Activated CD4-positive, alpha-beta memory T cell treated with anti-CD3 and anti-CD28 coated beads, Interleukin-2, amount 10 ng/mL, durations not matched to agents 7 days and 5 days (primary cell): ENCODE measurements at places on chromosomes 6 and 20. TPM values are rescaled to one million over a fixed set of nuclear protein-coding genes. Genes with fewer than 3 reads are reported as not detected.

DNA sequence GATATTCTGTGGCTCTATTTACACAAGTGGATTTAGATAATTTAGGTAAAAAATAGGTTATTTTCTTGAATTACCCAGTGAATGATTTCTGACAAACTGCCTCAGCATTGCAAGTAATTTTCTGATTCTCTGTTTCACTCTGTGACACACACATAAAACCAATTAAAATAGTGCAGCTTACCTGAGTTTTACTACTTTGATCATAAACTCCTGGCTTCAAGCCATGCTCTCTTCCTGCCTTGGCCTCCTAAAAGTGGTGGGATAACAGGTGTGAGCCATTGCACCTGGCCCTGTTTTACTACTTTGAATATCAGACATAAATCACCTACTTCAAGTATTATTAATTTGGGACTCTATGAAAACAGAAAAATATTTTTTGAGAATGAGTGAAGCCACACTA is 462.9 kb downstream of the ADGRB3 start:
- H3K36me3 ChIP-seq: no peaks in the 10 kb centered on the region
- no peak for DNase-seq
- no peaks in the 10 kb centered on the region for H3K4me1 ChIP-seq
- H3K27ac ChIP-seq: no peak overlapping the region
- no peaks in the 10 kb centered on the region for H3K27me3 ChIP-seq

GRCh38 chr6:154933181-154933827 is 61.8 kb upstream of the TIAM2 start:
- DNase-seq: no peak
- H3K4me3 ChIP-seq: no peak overlapping the region
- H3K36me3 ChIP-seq: no peaks in the 10 kb centered on the region
- H3K27ac ChIP-seq: no peak overlapping the region
- H3K4me1 ChIP-seq: peaks cover 7% of the 10 kb centered on the region
- H3K27me3 ChIP-seq: no peaks in the 10 kb centered on the region

The BANF2 gene
- not detected for total RNA-seq

The SAPCD1 gene
- 10.7 TPM for total RNA-seq

DNA sequence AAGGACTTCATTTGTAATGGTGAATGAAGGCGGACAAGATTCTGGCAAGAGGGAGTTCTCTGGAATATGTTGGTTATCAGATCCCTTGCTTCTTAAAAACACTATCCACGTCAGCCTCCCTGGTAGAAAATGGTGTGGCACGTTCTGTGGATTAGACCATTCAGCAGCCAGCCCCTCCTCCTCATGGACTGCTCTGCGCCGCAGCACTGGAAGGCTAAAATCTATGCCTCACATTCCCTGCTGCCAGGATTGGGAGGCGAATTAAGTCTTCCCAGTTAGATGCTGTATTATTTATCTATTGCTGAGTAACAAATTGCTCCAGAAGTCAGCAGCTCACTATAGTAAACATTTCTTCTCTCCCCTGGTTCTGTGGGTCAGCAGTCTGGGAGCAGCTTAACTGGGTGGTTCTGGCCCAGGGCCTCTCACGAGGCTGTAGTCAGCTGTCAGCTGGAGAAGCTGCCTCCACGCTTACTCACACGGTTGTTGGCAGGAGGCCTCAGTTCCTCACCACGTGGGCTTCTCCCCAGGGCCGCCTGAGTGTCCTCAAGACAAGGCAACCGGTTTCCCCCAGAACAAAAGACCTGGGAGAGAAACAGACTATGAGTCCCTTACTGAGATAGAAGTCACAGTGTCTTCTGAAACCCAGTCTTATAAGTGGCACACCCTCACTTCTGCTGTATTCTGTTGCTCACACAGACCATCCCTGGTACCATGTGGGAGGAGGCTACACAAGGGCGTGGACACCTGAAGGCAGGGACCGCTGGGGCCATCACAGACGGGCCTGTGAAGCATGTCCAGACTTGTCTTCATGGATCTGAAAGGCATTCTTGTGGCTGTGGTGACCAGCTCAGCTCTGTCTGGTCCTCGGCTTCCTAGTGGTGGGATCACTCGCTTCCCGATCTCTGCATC is 101.0 kb downstream of the NRN1 start:
- no peaks in the 10 kb centered on the region for H3K27me3 ChIP-seq
- H3K4me3 ChIP-seq: no peak overlapping the region
- no peaks in the 10 kb centered on the region for H3K4me1 ChIP-seq
- no peak overlapping the region for H3K27ac ChIP-seq

GRCh38 chr6:28215425-28215824 is 9.7 kb upstream of the ZSCAN9 start:
- DNase-seq: no peak
- peaks cover 28% of the 10 kb centered on the region for H3K4me1 ChIP-seq
- H3K27ac ChIP-seq: no peak overlapping the region
- no peak overlapping the region for H3K4me3 ChIP-seq
- peaks cover 78% of the 10 kb centered on the region for H3K27me3 ChIP-seq

- no peak for DNase-seq
- H3K36me3 ChIP-seq: no peaks in the 10 kb centered on the region
- no peaks in the 10 kb centered on the region for H3K4me1 ChIP-seq
- no peak overlapping the region for H3K4me3 ChIP-seq
Measured at GRCh38 chr20:54792688-54793087, 317.3 kb downstream of the DOK5 start.

GRCh38 chr20:1437235-1437904 is 29.3 kb downstream of the NSFL1C start:
- peak; percentile 84 for DNase-seq
- no peak overlapping the region for H3K4me3 ChIP-seq
- H3K36me3 ChIP-seq: peaks cover 10% of the 10 kb centered on the region

GRCh38 chr20:22522701-22523100 is 61.7 kb downstream of the FOXA2 start:
- no peaks in the 10 kb centered on the region for H3K27me3 ChIP-seq
- no peaks in the 10 kb centered on the region for H3K36me3 ChIP-seq
- DNase-seq: no peak
- H3K27ac ChIP-seq: no peak overlapping the region

- H3K27me3 ChIP-seq: no peaks in the 10 kb centered on the region
- H3K4me1 ChIP-seq: peaks cover 50% of the 10 kb centered on the region
- H3K4me3 ChIP-seq: no peak overlapping the region
- no peak for DNase-seq
- peak overlapping the region; percentile 16 for H3K27ac ChIP-seq
Measured at GRCh38 chr6:11208267-11208666, 24.2 kb downstream of the NEDD9 start.
